Breast epithelium (tissue), 4 donors: ENCODE measurements at places on chromosomes 2 and 18. TPM values are rescaled to one million over a fixed set of nuclear protein-coding genes. Genes with fewer than 3 reads are reported as not detected.

ASB18 gene
- not detected for total RNA-seq

ALK gene
- total RNA-seq = 0.64 TPM

TMEM163 gene
- 0.66 TPM for total RNA-seq

CFAP65 gene
- 0.33 TPM for total RNA-seq

ITGA6 gene
- total RNA-seq = 99.5 TPM

GALNT3 gene
- 36.7 TPM for total RNA-seq

PSD4 gene
- 4.3 TPM for total RNA-seq

ITGA4 gene
- 11.7 TPM for total RNA-seq

PNKD gene
- 48.3 TPM for total RNA-seq

FEV gene
- not detected for total RNA-seq

SLC23A3 gene
- total RNA-seq = 3.4 TPM

CRYGD gene
- not detected for total RNA-seq
